Activated B cell treated with CpG ODN at 0.5 μM for 24 hours (primary cell): ENCODE measurements at places on chromosomes 2 and 18.

DNA sequence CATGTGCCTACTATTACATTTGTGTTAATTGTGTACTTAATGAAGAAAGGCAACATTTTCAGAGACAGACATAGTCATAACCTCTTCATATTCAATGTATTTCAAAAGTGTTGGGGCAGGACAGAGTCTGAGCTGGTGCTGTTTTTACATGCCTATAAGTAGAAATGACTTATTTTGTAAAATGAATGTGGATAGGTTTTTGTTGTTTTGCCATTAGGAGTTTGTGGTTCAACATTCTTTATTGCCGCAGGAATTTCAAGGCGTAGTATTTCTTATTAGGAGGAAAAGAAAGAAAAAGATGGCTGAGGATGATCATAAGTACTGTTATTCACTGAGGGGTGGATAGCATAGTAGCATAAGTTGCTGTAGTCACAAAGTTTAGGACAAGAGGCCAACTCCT is 21.2 kb upstream of the ASXL3 start:
- DNase-seq, result no peak

DNA sequence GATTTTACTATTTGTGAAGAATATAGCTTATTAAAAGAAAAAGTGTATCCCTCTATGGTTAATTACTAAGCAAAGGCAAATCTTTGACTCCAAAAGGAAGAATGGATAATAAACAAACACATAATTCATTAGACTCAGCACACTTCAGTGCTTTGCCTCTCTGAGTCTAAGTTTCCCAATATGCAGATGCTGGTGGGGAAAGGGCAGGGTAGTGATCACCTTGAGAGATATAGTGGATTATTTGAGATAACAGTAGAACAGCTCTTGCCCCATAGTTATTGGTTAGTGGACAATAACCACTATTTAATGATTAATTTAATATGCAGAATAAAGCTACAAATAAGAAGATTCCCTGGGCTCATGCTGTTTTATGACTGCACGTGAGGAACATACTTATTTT is 98.2 kb upstream of the SLC8A1 start:
- DNase-seq, result no peak

- peak; percentile 6 for DNase-seq
Observed at GRCh38 chr18:79571211-79572092, 108.2 kb upstream of the CTDP1 start.

GRCh38 chr2:134205087-134205486 is 48.8 kb upstream of the MGAT5 start:
- DNase-seq, result no peak

GRCh38 chr2:239018271-239019182 is 170.6 kb downstream of the TWIST2 start:
- DNase-seq, result no peak

DNA sequence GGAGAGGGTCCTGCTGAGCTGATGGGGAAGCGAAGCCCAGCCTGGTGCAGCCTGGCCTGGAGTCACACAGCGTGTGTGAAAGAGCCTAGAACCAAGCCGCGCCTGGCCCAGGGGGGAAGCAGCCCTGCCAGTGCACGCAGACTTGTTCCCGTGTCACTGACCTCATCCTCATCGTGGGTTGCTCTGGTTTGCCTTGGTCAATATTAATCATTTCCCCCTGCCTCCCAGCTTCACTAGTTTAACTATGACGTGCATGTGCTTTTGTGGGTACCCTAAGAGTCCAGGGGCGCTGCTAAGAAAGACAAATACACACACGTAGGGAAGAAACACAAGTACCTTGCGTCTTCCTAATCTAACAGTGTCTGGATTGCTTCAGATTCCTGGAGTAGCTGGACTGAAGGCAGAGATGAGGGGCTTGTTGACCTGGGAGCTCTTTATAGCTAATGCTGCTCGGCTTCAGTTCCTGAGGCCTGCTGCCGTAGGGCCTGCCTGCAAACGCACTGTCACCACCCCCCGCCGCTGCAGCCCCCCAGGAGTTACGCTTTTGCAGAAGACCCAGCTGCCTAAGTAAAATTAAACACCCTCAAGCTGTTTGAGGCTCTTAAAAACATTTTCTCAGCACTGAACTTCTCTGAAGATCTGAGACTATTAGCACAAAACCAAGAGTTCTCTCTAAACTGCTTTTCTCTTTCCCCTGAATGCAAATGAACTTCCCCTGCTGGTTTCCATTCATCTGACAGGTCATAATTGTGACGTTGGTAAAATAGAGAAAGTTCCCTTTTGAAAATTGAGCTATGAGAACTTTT is 159.2 kb downstream of the FAM210A start:
- peak; percentile 62 for DNase-seq
